BJ (cell line): ENCODE measurements at places on chromosomes 3 and 15.

DNA sequence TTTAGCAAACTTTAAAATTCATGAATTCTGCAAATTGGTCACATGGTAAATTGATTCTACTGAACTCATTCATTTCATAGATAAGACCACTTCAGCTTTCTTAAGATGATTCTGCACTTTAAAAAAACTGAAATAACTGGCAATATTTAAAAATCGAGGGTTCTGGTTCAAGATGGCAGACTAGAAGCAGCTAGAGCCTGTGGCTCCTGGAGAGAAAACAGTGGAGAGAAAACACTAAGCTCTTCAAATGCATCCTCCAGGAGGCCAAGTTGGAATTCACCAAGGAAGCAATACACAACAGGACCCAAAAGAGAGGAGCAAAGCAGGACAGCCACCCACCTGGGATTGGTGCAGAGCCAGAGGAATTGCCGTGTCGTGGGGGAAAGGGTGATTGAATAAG is 132.1 kb downstream of the SPATA16 start:
- no peak for DNase-seq

GRCh38 chr3:100558233-100558632 is 51.2 kb upstream of the ADGRG7 start:
- no peak for DNase-seq

- no peak for DNase-seq
These were observed 2.4 kb downstream of the GCSAM start for GRCh38 chr3:112130638-112130993.

DNA sequence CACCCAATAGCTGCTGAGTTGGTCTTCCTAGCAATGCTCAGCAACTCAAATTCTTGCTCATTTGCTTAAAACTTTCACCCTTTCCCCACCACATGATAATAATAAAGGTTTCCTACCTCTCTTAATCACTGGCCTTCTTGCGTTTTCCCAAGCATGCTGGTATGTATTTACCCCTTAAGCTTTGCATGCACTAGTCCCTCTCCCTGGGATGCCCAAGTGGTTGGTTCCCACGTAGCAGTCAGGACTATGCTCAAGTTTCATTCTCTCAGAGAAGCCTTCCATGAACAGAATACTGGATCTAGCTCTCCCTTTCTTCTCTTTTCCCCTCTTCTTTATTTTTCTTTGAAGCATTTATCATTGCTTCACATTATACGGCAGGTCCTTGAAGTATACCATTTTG is 108.8 kb downstream of the KBTBD8 start:
- DNase-seq, result no peak

GRCh38 chr15:82810061-82810889 is 847 bp downstream of the WHAMM start:
- DNase-seq, result no peak

DNA sequence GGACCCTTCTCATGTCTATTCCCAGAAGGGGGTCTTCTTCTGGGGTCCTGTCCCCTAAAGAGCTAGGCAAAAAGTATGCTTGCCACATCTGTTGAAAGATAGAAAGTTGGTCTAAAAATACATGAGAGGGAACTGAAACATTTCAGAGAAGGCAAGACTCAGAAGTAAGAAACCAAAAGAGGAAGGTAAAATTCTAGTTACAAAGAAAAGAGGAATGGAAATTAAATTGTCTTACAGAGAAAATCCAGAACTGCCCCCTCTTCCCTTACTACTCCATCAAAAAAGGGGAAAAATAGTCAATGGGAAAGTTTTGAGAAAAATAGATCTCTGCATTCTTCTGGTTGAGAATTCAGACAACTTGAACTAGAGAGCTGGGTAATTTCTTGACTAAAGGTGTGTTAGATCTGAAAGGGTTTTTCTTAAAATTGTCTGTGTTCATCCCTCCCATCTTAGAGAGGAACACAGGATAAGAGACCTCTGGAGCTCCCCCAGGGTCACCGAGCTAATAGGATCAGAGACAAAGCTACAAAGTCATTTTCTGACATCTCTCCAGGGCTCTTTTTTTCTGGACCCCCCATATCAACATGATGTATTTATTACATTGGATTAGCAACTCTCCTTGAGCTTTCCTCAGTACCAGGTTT is 32.3 kb upstream of the CCR2 start:
- no peak for DNase-seq

DNA sequence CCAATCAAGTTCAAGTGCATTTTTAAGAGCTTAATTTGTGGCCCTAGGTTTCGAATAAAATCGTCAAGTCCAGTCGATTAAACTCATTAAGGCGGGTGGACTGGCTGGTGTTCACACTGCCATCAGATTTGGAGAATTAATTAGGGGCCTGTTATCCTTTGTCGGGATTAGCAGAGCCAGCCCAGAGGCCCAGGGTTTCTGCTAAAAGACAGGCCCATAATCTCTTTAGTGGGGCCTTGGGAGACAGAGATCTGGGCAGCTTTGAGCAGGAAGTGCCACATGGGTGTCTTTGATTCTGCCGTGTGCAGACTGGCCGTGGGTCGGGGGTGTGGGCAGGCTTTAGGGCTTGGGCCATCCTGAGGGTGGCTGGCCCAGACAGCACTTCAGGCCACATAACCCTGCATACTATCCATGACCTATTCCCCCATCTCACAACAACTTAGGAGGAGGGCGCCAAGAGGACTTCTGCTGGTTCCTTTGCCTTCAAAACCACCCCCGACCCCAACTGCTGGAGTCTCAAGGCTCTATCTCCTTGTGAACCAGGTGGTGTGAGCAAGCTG is 94.7 kb downstream of the PLXNA1 start:
- no peak for DNase-seq

GRCh38 chr3:10911350-10912002 is 81.1 kb upstream of the SLC6A1 start:
- DNase-seq, result no peak

GRCh38 chr3:147846854-147847478 is 437.8 kb downstream of the ZIC1 start:
- no peak for DNase-seq

- DNase-seq, result no peak
These were observed 21.0 kb downstream of the STXBP5L start for GRCh38 chr3:120928991-120929390.

DNA sequence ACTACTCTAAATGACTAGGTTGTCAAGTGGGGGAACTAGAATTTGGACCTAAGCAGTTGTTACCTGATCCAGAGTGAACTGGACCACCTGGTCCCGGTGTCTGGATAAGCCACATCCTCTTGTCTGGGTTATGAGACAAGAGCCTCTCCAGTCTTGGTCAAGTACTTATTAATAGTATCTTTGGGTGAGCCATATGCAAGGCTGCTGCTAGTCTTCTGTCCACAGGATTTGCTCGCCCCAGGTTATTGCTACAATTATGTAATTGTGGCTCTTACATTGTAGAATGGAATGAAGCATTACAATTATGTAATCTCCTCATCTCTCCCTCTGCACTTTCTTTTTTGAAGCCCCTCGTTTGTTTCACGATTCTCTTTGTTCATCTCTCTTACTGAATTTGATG is 24.0 kb upstream of the AGBL1 start:
- DNase-seq, result no peak

- DNase-seq, result no peak
These were observed 117.7 kb downstream of the GABRG3 start for GRCh38 chr15:27088584-27089232.

GRCh38 chr3:15942936-15943335 is 145.2 kb upstream of the ANKRD28 start:
- DNase-seq, result no peak

GRCh38 chr3:159917141-159917540 is 71.5 kb upstream of the IL12A start:
- DNase-seq, result no peak

GRCh38 chr3:185717121-185717520 is 107.7 kb downstream of the IGF2BP2 start:
- peak; percentile 76 for DNase-seq

GRCh38 chr3:101858464-101859030 is 9.2 kb downstream of the NFKBIZ start:
- no peak for DNase-seq

DNA sequence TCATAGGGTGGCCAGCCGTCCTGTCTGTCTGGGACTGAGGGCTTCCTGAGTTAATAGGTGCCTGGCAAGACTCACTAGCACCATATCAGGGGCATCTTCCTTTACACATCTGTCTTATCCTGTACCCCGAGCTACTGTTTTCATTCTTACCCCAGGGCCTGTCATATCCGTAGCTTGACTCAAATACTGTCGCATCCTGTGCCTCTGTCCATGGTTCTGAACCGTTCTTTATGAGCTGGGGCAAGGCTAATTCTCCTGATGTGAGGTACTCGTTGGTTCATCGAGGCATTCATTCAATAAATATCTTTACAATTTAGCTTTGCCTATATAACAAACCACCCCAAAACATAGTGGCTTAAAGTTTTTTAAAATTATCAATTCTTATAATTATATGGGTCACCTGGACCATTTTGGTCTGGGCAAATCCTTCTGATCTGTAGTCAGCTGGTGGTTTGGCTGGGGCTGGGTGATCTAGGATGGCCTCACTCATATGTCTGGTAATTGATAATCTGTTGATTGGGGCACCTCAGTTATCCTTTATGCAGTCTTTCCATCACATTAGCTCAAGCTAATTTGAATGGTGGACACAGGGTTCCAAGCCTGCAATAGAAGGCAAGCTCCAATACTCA is 121.2 kb downstream of the TLE3 start:
- DNase-seq, result no peak

DNA sequence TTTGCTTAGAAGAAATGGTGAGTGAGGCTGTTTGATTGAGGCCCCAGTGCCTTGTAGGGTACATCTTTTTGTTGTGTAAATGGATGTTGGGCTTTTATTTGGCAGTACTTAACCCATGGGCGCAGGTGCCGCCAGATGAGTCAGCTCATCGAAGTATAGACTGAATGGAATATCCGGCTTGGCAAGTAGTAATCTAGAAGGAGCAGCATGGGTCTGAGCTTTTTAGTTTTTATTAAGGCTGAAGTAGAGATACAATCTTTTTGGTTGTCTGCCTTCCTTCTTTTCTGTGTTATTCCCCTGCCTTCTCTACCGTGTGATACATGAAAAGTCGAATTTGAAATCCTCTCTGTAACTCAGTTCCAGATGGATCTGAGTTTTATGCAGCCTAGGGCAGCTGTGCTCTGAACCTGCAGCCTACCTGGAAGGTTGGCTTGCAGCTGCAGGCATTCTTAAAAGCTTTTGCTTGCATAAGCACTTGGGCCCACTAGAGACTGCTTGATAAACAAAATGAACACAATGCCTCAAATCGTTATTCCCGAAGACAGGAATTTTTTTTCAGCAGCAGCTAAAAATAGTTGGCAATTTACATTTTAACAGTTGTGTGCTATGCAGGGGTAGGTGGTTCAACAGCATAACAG is 177.5 kb upstream of the CGNL1 start:
- no peak for DNase-seq

DNA sequence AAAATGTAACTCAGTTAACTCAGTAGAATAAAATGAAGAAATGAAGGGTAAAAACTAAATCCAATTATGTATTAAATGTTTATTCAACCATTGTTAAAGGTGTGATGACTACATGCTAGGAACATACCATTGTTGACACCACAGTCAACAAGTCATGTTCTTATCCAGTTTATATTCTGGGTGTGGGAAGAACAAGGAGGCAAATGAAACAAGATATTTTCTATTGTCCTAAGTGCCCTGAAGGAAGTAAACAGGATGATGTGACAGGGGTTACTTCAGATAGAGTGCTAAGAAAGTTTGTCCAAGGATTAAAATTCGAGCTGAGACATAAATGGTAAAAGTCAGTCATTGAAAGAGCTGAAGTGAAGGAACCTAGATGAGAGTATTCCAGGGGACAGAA is 13.1 kb downstream of the AP3S2 start:
- DNase-seq, result no peak

GRCh38 chr3:51739110-51739509 is 32.2 kb downstream of the GRM2 start:
- DNase-seq, result no peak

- no peak for DNase-seq
These were observed 49.4 kb downstream of the NFKBIZ start for GRCh38 chr3:101898752-101899169.

DNA sequence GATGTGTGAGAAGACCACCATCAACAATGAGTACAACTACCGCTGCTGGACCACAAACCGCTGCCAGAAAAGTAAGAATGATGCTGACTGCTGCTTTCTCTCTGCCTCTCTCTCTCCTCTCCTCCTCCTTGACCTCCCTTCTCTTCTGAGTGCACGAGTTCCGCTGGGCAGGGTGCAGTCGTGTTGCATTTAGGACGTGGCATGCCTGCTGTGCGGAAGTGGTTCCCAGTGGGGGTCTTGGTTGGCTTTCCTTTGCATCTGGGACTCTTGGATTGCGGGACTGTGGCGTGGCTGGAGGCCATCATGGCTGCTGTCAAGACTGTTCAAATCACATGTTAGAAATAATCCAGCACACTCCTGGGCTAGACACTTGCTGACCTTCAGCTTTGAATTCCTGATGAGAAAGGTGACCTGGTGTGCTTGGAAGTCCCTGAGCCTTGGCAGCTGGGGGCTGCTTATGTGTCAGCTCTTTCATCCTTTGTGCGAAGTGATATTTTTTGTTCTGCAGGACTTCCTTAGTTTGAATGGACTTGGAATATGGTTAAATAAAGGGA is 59.8 kb downstream of the IGF1R start:
- DNase-seq, result no peak
